Right renal cortex interstitium (tissue), 3 donors: ENCODE measurements at places on chromosomes 1 and 21. TPM values are rescaled to one million over a fixed set of nuclear protein-coding genes. Genes with fewer than 3 reads are reported as not detected.

DNA sequence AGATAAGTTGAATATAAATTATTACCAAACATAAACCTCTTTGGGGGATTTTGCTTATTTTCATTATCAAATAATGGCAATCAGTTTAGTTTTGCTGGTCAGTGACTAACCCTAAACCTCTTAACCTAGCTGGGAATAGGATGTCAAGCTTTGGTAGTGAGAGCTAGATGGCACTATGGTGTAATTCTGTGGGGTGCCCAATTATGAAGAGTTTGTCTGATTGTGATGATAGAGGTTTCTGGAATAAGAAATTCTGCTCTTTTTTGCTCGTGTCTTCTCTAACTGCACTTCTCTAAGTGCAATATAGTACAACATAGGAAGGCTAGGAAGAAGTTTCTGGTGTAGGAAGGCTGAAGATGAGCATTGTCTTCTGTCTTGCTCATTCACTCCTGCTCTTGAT, 59.8 kb downstream of the XCL1 start:
- DNase-seq = no peak

- no peak for DNase-seq
Observed at GRCh38 chr1:182244451-182244850, 147.1 kb downstream of the GLUL start.

DNA sequence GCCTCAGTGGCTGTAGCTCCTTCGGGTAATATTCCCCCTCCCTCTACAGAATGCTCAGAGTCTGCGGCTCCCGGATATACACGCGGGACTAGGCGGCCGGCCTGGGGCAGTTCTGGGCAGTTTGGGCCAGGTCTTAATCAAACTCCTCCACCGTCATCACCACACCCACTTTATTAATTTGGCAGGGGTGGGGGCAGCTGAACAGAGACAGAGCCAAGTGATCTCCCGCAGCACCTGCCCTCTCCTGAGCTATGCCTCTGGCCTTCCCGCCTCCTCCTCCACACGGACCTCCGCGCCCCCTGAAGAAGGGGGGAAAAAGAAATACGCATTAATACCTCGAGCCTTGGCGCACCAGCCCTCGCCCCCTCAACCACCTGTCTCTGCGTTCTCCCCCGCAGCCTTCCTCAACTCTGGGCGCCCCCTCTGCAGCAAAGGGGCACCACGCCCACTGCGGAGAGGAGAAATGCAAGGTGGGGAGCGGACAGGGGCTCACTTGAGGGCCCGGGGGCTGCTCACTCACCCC, 42.6 kb downstream of the CD34 start:
- no peak for DNase-seq

DNA sequence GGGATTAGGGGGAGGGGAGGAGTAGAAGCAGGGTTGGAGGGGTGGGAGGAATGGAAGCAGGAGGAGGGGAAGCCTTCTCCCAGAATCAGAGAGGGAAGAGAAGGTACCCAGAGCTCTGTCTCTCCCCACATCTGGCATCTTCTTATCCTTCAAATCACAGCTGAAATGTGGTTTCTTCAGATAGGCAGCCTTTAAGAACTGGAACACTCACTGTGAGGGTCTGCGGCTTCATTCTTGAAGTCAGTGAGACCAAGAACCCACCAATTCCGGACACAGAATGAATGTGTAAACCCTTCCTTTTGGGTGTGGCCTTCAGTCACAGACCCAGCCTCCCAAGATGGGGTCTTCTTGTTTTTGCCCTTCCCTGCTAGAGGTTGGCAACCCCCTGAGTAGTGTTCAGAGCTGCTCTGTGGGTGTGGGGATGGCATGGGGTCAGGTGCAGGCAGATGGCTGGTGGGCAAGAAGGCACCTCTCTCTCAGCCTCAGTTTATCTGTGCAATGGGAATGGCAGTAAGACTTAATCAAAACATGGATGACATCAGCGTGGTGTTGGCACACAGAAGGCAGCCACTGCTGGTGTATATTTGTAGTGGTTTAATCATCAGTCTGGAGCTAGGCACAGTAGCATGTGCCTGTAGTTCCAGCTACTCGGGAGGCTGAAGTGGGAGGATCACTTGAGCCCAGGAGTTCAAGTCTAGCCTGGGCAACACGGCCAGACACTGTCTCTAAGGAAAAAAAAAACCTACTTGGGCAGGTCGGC, 7.2 kb downstream of the FAAH start:
- no peak for DNase-seq

GRCh38 chr1:34113887-34114286, 51.1 kb downstream of the CSMD2 start:
- no peak for DNase-seq

DNA sequence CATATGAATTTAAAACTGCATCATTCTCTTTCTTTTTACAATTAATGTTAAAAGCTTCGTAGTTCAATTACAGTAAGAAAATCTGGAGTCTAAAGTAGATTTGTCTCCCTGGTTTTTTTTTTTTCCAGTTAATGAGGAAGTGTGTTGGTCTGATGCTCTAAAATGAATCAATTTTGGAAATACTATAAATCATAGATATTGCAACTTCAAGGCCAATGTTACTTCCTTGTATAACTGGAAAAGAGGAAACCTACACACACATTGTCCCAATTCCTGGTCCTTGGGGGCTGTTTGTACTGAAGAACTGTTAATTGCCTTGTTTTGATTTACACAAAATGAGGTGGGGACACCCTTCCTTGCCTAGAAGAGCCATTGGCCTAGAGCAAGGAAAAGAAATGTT, 107.2 kb downstream of the RGS2 start:
- no peak for DNase-seq

DNA sequence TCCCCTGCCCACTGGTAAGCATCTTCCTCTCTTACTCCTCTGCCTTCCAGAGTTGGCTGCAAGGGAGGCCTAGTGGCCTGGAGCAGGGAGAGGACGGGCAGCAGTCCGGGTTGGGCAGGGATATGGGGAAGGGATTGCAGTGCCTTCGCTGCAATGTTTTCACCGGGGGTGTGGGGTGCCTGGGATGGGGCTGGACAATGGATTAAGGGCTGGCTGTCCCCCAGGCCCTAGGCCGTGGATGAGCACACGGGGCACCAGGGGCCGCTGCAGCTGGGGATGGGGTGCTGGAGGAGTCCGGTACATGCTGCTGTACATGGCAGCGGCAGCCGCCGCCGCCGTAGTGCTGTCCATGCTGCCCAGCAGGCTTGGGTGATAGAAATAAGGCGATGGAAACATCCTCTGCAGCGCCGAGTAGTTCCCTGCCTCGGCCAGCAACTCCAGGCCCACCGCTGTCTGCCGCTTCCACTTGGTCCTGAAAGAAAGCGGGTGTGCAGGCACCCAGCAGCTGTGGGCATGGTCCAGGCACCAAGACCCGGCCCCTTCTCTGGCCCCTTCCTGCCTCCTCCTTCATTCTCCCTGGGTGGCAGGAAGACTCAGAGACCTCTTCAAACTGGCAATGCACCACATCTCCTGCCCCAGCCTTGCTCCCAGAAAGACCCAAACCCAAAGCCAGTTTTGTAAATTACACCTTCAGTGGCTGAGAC, 4.8 kb downstream of the BARHL2 start:
- no peak for DNase-seq

DNA sequence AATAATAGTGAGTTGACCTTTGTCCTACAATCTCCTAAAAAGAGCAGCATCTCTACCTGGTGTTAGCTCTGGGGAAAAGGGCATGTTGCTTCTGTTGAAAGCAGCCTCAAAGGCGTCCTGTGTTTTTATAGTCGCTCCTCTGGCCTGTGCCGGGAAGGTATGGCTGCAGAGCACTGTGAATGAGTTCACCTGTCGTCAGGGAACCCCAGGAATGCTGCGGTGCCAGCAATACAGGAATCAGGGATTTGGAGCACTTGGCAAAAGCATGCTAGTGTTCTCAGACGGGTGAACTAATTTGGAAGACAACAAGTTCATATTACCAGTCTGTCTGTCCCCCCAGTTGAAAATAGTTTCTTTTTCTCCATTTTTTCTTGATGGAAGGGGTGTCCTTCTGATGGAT, 60.3 kb upstream of the PGD start:
- no peak for DNase-seq

- no peak for DNase-seq
Observed at GRCh38 chr1:53368314-53369033, 40.6 kb upstream of the LRP8 start.

DNA sequence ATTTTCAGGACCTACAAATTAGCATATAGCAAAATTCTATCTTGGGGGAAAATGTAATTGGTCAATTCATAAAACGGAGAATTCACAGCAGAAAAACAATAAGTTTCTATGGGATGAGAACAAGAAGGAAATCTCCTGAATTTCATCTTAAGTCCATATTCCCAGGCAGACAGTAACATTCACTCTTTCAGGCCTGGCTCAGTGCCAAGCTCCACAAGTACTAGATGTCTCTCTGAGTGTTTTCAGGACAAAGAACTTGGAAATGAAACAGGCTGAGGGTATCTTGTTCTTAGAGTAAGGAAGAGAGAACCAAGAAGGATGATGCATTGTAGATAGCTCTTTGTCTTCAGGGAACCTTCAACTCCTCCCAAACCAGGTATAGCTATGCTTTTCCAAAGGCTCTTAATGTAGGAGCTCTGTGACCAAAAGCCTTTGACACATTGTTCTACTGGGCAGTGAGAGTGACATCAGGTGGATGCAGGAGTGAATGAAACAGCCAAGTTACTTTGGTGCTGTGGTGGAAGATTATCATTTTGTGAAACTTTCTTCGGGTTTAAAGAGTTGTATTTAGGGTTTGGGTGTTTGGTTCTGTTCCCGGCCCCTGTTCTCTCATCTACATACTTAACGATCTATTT, 298.3 kb downstream of the GPATCH2 start:
- DNase-seq = no peak

- DNase-seq = no peak
Observed at GRCh38 chr21:38851101-38851500, 45.4 kb downstream of the ETS2 start.

GRCh38 chr1:79122521-79122920, 116.0 kb upstream of the ADGRL4 start:
- DNase-seq = no peak

DNA sequence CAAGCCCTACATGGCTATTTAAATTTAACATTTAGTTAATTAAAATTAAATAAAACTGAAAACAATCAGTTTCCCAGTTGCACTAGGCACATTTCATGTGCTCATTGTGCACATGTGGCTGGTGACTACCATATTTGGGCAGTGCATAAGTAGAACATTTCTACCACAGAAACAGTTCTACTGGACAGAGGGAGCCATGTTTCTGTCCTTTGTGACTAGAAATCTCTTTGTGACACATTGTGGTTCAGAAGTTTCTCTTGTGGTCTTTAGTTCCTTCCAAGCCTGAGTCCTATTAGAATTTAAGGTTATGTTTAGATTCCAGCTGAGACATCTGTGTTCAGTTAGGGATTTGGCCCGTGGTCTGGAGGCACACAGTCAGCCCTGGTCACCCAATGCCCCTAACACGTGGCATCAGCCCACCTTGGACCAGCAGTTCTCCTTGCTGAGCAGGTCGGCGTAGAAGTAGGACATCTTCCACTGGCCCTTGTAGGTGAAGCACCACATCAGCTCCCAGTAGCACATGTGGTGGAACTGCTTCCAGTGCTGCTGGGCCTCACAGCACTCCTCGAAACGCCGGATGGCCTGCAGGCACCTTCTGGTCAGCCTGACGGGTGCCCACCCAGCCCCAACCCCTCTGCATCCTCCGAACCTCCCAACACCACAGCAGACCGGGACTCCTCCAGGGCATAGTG, 29.1 kb downstream of the TTC39A start:
- DNase-seq = no peak

Gene SPRR2F
- not detected for polyA plus RNA-seq
